Fibroblast of skin of left quadriceps (primary cell): ENCODE measurements at places on chromosomes 4 and X.

GRCh38 chr4:88382621-88383020, 4.0 kb downstream of the HERC6 start:
- no peak for DNase-seq

GRCh38 chr4:131644619-131645018, 1504.5 kb upstream of the PCDH10 start:
- peak; percentile 5 for DNase-seq

- DNase-seq: no peak
These were observed 208.9 kb downstream of the SPATA18 start for GRCh38 chr4:52259978-52260377.

DNA sequence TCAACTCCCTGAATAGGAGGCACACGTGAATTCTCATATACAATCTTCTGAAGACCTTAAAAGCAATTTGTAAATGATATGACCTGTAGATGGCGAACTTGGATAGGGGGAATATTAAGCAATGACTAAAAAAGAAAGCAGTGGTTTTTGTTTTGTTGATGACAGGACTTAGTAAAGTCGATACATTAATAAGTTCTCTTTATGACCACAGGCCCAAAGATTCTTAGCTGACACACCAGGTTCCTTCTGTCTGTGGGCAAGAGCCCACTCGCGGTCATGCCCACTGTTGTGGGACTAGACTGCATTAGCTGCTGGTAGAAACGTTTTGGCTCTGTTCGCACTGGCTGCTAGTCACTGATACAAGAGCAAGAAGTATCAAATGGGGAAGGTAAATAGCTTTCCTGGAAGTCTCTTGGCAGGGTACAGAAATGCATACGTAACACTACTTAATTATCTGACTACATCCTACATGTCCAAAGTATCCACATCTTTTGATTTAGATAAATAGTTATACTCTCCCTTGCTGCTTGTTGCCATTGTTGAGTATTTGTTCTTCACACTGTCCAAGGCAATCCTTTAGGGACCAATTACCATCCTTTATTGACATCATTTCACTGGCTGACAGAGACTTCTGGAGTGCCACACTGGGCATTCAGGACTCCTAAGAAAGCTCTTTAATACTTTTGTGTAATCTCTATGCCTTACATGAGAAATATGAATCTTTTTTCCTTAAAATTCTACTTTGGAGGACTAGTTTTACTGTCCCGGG, 31.0 kb downstream of the ALPK1 start:
- DNase-seq: peak; percentile 27

DNA sequence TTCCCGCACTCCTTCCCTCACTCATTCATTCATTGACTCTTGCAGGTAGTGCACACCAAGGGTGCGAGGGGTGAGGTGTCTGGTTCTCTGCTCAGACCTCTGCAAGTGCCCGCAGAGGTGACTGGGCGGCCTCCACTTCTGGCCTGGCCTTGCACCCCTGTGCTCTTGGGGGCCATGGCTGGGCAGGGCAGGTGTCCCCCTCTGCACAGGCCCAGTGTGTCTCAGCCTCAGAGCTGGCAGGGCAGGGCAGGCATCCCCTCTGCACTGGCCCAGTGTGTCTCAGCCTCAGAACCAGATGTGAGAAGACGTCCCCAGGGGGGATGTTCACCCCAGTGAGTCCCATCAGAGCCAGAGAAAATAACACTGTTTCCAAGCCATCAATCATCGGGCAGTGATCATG, 16.8 kb downstream of the CPZ start:
- DNase-seq: no peak

GRCh38 chr4:35739308-35739707, 505.0 kb downstream of the ARAP2 start:
- no peak for DNase-seq

DNA sequence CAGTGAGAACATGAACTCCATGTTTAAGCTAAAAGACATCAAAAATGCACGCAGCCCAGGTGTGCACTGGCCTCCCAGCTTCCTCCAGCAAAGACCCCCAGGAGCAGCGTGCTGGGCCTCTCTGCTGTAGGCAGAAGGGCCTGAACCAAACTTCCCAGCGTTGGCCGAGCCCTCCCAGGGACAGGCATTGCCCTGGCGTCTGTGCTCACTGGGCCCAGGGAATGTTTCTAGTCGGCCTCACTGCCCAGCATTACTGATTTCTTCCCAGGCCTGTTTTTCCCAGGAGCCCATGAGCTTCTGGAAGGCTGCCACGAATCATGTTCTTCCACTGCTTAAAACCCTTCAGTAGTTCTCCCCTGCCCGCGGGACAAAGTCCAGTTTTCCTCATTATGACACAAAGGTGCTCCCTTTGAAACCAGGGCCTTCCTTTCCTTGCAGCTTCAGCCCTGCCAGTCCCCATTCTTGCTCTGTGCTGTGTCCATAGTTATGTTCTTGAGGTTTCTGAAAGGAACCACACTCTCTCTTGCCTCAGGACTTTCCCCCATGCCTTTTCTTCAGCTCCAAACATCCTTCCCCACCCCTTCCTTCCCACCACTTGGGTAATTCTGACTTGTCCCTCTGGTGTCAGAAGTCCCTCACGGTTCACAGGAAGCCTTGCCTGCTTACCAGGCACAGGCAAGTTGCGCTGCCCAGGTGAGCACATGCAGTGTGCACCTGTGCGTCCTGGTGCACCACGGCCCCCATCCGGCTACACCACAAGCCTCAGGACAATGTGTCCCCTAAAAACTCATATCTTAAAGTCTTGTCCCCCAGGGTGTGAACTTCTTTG, 93.4 kb upstream of the ENPP6 start:
- DNase-seq: no peak

GRCh38 chr4:139916041-139916440, 237.9 kb downstream of the MAML3 start:
- no peak for DNase-seq

DNA sequence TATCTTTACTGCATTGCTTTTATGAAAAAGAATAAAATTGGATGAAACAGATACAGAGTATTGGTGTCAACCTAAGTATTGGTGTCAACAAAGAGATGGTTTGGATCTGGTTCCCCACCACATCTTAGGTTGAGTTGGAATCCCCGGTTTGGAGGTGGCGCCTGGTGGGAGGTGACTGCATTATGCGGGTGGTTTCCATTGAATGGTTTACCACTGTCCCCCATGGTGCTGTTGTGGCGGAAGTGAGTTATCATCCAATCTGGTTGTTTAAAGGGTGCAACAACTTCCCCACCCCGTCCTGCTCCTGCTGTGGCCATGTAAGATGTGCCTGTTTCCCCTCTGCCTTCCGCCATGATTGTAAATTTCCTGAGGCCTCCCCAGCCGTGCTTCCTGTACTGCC, 52.8 kb upstream of the CD99 start:
- no peak for DNase-seq

DNA sequence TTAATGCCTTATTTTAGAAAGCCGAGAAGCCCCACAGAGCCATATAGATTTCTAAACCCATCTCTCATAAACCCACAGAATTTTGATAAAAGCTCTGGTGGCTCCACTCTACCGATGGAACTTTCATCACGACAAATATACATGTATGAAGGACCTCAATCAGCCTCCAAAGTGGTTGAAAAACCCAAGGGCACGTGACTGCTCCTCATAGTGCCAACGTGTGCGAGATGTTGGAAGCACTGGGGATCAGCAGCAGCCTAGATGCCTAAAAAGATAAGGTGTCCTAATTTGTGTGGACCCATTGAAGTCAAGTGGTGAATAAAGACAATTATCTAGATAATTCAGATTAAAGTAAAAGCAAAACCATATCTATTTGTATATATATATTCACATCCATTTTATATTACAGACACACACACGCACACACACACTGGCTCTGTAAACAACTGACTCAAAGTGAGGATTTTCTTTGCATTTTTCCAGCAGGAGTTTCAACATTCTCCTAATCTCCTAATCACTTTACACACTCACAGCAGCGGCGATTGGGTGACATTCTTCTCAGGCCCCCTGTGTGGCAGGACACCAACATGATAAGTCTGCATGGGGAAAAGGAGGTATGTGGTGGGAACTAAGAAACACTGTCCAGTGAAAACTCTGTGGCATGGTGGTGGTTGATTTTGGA, 2.8 kb upstream of the PITX2 start:
- DNase-seq: no peak

GRCh38 chr4:37421614-37422013, 177.1 kb downstream of the NWD2 start:
- no peak for DNase-seq

- DNase-seq: no peak
These were observed 123.3 kb downstream of the NFKB1 start for GRCh38 chr4:102624505-102624904.

GRCh38 chrX:35800474-35800873, 2.3 kb downstream of the MAGEB16 start:
- no peak for DNase-seq

GRCh38 chr4:7360806-7361205, 73.9 kb downstream of the PSAPL1 start:
- DNase-seq: no peak

- DNase-seq: no peak
These were observed 175.9 kb downstream of the SLC39A8 start for GRCh38 chr4:102169345-102169744.

- peak; percentile 43 for DNase-seq
These were observed 70.1 kb upstream of the CBR4 start for GRCh38 chr4:169079942-169080827.

GRCh38 chr4:170420255-170420693, 330.5 kb upstream of the AADAT start:
- DNase-seq: peak; percentile 75

DNA sequence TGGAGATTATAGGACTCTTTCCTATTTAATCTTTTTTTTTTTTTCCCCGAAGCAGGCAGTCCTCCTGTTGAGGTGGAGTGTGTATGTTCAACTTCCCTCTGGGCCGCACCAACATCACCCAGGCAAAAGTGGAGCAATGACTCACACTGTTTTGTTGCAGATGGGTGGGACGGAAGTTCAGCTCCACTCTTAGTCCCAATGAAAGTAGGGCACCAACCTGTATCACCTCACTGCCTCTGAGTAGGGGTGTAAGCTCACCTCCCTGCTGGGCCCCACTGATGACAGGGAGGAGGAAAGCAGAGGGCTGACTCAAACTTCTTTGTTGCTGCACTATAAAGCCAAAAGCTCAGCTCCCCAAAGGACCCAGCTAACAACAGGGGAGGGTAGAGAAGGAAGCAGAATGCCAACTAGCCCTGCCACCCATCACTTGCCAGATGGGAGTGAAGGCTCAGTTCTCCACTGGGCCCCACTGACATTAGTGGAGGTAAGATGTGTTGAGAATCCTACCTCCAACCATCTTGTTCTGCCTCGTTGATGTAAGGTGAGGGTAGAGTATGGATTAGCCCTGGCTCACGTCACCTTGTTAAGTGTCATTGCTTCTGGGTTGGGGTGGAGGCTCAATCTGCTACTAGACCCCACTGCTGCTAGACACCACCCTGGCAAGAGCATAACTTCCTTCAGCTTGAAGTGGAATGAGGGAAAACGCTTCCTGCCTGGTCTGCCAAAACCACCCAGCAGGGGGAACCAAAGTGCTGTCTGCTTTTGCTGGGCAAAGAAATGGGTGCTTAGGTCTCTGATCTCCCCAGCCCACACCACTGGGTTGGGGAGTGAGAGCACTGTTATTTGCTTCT, 14.1 kb downstream of the RPS6KA3 start:
- DNase-seq: no peak

- no peak for DNase-seq
These were observed 12.5 kb downstream of the OGT start for GRCh38 chrX:71545364-71545763.

- DNase-seq: no peak
These were observed 27.6 kb downstream of the INPP4B start for GRCh38 chr4:142818476-142818875.

- no peak for DNase-seq
These were observed 473.4 kb downstream of the INPP4B start for GRCh38 chr4:142372530-142373260.

DNA sequence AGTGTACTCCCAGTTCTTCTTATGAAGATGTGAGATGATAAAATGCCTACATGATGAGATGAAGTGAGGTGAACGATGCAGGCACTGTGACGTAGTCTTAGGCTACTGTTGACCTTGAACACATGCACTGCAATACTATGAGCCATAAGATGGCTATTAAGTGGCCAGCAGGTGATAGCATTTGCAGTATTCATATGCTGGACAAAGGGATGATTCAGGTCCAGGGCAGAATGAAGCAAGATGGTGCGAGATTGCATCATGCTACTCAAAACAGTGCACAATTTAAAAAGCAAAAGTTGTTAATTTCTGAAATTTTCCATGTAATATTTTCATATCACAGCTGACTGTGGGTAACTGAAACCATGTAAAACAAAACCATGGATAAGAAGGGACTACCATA, 781.4 kb downstream of the PCDH18 start:
- DNase-seq: no peak

DNA sequence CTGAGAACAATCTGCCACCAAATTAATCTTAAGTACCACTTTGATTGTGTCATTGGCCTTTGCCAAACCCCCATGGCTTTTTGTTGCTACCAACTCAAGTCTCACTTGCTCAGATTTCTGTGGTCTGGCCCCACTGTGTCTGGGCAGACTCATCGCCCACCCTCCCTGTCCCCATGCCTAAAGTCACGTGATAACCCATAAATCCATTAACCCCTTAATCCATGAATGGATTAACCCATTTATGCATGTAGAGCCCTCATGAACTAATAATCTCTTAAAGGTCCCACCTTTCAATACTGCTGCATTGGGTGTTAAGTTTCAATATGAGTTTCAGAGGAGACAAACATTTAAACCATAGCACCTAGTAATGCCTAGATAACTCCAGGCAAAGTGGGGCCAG, 78.5 kb upstream of the BLTP1 start:
- no peak for DNase-seq

GRCh38 chr4:1540601-1541375, 134.5 kb upstream of the NKX1-1 start:
- no peak for DNase-seq

DNA sequence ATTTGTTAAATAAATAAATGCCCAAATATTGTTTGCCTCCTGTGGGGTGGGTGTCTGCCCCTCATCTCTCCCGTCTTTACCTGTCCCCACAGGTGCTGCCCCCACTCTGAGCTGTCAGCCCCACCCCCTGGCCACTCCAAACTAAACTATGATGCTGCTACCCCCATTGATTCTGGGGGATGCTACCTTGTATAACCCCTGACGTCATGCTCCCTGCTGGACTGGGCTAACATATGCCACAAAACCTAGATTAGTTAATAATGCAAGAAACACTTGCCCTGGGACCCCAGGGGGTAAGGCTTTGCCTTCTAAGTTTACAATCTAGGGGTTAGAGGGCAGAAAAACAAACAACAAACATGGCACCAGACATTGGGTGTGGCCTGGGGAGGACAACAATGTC, 58.6 kb downstream of the MSX1 start:
- no peak for DNase-seq

GRCh38 chr4:139562067-139562684, 6.2 kb upstream of the SETD7 start:
- DNase-seq: no peak

DNA sequence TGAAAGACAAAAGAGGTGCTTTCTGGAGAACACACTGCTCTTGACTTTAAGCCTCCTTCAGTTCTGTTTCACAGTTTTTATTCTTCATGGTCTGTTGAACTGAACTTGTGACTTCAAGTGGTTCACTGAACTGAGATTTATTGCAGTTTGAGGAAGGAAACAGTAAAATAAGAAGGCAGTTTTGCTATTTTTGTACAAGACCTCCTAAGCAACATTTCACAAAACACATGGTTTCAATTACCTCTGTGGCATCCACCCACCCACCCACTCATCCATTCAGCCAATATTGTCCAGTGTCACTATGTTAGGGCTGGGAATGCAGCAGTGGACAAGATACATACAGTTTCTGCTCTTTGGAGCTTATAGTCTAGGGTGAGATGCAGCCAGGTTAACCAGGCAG, 131.3 kb downstream of the IL1RAPL2 start:
- DNase-seq: no peak

GRCh38 chrX:11341274-11342201, 48.3 kb downstream of the AMELX start:
- peak; percentile 62 for DNase-seq

GRCh38 chrX:42941671-42942070, 163.7 kb upstream of the PPP1R2C start:
- no peak for DNase-seq
